ENCODE measurements at places on chromosomes 3 and 15.

GRCh38 chr3:73727117-73727821 is 102.5 kb upstream of the PDZRN3 start:
- no peak for DNase-seq

- DNase-seq, result no peak
These were observed 204.5 kb upstream of the CMC1 start for GRCh38 chr3:28036599-28037575.

- peak; percentile 18 for DNase-seq
These were observed 40.0 kb downstream of the TRH start for GRCh38 chr3:130014526-130014925.

DNA sequence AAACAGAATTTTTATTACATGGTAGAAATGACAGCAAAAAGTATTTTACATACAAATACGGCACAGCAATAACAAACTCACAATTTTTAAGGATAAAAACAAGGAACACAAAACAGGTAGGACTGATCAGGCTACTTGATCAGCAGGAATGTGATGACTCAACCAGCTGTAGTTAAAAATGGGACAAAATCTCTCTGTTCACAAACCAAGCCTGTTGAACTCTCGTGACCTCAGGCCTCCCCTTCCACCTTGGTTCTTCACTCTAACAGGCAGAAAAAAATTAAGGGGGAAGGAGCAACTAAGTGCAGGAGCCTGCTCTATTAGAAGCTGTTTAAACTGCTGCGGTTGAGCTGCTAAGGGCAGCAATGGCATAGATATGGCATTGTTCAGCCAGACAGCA is 18.7 kb downstream of the FBXL22 start:
- no peak for DNase-seq

DNA sequence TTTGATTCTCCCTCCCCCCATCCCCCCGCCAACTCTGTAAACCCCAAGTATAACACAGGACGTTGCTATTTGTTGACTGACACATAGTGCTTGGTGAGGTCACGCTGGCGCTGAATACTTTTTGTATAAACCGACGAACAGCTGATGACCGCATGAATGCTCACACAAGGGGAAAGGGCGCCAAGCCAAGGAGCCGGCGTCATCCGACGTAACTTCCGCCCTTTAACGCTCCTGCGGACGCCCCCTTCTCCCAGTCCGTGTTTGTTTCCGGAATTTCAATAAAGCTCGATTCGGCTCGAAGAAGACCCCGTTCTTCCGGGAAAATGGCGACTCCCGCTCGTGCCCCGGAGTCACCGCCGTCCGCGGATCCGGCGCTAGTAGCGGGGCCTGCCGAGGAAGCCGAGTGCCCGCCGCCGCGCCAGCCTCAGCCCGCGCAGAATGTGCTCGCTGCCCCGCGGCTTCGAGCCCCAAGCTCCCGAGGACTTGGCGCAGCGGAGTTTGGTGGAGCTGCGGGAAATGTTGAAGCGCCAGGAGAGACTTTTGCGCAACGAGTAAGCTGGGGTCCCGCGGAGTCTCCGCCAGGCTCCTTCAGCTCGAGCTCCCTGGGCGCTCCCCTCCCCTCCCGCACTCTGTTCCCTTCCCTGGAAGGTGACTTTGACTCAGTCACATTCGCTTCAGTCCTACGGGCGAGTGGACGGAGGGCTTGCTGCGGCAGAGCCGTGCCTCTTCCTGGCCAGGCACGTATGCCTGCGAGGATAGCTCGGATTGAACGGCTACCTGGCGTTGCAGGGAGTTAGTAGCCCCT is at the start of gene POLR2M:
TSS of gene POLR2M (plus strand) at position 310 of the 805 bp plus-strand sequence. CDS start at position 439, 129 bp downstream.
- DNase-seq, result peak; percentile 98

DNA sequence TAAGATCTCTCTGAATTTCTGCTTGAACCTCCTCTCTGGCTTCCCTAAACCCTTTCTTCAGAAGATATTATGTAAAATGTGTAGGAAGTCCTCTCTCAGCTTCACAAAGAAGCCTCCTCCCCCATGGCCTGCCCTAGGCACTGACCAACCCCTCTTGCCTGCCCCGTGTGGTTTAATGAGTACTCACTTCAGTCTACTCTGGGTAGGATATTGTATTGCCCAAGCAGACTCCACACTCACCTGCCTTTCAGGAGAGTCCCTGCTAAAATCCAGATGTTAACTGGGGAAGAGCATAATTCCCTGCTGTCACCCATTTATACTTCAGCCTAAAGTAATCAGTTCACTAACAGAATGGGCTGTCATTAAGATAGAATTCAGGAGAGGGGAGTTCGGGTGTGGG is 2.6 kb upstream of the AGBL1 start:
- no peak for DNase-seq

Data from AG04450 (cell line).